ENCODE measurements at places on chromosomes 2 and 18.
A peak's percentile ranks its signal among the peaks of the same experiment; 100 is the strongest.

GRCh38 chr2:148042219-148042618 lies 21.3 kb downstream of the MBD5 start:
- no peak for DNase-seq

- DNase-seq: no peak
These were observed 47.4 kb upstream of the RMDN2 start for GRCh38 chr2:37877457-37878315.

- DNase-seq: no peak
These were observed 48.9 kb upstream of the HPCAL1 start for GRCh38 chr2:10253596-10254372.

DNA sequence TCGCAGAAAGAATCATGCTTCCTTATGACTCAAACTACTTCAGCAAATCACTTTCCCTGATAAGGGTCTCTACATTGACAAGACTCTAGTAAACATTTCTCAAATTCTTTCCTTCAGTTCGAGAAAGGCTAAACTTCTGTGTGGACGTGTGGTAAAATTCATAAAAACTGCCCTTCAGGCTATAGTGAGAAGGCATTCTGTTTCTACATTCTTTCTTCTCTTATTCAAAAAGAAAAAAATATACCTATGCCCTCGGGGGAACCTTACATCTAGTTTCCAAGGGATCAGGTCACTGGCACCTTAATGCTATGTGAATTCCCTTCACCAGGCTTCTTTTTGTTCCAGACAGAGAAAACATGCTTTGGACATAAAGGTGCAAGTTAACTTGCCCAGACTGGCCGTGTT lies 4.9 kb downstream of the VIT start:
- DNase-seq: no peak

- DNase-seq: no peak
These were observed 4.3 kb upstream of the HAAO start for GRCh38 chr2:42796427-42797248.

DNA sequence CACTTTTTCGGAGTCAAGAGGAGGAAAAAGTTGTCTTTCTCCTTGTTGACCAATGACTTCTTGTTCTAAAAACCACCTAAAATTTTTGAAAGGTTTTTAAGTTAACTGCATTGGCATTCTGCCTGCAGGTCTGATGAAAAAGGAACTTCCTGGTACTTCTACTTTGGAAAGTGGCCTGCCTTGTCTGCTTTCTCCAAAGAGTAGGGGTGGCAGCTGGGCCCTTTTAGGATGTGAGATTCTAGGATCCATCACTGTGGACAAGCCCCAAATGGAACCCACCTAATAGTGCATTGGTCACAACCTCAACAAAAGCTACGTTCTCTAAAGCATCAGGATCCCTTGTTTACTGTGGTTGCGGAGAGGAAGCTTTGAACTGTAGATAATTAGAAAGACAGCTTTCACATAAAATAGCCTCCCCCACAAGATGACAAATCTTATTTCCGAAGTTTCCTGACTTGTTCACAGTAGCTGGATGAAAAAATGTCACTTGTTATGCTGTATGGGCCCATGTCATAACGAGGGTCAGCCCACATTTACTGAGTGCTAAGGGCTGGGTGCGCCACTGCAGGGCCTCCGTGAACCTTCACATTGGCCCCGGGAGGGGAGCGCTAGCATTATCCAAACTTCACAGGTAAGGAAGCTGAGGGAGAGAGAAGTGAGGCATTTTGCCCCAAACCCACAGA lies 17.4 kb downstream of the ASPRV1 start:
- no peak for DNase-seq

- peak; percentile 67 for DNase-seq
These were observed 1.2 kb downstream of the GYPC start for GRCh38 chr2:126657148-126657635.

DNA sequence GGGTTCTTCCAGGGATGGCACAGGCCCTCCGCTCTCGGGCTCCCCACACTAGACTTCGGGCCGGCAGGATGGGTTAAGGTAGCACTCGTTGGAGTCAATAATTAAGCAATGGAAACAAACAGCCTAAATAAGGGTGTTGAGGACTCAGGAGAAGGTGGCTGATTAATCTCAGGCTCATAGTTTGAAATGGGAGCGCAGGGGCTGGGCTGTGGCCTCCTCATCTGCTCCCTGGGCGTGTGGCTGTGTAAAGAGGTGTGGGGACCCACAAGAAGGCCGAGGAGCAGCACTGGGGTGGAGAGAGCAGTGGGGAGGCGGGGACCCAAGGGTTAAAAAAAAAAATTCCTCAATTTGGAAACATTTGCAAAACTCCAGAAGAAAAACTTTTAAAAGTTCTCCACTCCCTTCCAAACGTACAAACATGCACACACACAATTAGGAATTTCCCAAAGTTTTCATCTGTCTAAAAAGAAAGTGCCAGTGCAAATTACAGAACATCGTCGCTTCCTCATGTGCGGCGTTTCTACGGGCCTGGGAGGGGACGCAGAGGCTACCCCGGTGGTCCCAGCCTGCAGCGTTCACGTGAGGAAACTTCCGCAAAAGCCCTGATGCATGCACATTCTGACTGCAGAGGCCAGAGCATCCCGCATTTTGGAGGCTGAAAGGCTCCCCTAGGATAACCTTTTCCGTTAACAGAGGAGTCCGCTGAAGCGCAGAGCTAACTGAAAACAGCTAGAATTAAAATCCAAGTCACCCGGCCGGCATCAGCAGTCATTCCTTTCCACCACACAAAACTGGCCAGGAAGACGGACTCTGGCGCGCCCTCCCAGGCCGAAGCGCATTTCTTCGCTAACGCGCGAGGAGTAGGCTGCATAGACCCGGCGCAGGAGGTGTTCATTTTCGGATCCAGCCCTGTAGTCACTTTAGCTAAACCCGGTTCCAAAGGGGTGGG lies 1.0 kb upstream of the TUBB6 start:
- DNase-seq: no peak

DNA sequence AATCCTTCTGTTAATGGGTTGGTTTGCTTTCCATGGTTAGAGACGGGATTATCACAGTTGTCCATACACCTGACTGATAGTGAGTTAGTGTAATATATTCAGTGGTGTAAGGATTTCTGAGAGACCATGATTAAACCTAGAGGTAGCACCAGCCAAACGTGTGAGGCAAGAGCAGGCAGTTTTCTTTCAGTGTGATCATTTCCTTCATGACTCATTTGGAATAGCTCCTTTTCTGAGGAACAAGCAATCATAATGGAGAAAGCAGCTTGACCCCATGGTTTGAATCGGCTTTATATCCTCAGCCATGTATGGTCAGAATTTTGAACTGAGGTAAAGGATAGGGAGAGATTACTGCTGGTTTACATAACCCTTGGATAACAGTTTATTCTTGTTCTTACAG lies 2.9 kb downstream of the MXD1 start:
- no peak for DNase-seq

- no peak for DNase-seq
These were observed 89.8 kb downstream of the PKP4 start for GRCh38 chr2:158546412-158547144.

DNA sequence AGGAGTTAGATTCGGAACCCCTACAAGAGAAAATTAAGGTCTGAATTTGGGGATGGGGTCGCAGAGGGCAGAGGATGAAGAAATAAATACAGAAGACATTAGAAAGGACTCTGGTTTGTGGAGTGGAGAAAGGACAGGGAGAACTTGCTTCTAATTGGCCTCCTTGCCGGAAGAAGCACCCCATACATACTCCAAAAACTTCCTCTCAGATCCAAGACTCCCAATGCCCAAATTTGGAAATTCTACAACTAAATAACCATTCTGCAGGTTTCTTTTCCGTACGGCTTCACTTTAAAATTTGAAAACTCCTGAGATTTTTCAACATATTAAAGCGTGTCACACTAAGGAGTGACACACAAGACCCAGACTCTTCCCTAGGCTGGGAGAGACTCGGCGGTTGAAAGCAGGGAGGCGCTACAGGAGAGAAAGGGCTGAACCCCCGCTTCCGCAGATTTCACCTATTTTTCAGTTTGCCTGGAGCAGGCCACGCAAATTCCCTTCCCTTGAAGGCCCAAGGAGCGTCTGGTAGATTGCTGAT lies 478 bp downstream of the CLHC1 start:
- DNase-seq: no peak

- no peak for DNase-seq
These were observed 32.4 kb upstream of the EPG5 start for GRCh38 chr18:45999536-45999935.

DNA sequence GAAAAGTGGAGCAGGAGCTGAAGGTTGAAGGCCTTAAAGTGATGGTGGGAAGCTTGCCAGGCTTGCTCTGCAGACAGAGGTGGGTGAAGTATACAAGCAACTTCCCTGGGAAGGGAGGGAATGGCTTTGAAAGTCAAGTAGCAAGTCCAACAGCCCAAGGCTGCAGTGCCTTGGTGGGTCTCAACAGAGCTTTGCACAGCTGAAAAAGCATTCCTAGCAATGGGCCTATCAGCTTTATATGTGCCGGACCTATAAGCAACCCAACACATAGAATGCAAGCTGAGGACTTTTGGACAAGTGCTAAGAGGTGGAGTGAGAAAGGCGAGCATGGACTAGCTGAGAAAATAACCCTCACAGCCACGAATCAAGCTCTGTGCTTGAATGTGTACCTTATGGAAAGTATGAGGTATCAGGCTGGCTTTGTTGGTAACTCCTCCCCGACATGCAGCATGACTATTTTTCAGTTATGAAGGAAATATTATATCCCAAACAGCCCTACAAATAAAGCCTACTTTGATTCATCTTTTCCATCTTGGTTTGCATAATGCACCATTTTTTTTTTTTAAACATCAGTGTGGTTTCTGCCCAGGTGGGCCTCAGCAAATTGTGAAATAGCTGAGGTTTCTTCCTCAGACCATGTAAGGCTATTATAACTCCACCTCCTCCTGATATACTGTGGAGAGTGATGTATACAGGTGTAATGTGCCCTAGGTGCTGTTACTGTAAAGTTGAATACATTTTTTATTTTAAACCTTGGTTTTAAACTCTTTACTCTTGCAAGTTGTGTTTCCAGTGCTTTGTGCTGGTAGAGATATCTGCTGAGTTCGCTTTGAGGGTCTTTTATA lies 241.4 kb upstream of the CXCR4 start:
- DNase-seq: no peak

DNA sequence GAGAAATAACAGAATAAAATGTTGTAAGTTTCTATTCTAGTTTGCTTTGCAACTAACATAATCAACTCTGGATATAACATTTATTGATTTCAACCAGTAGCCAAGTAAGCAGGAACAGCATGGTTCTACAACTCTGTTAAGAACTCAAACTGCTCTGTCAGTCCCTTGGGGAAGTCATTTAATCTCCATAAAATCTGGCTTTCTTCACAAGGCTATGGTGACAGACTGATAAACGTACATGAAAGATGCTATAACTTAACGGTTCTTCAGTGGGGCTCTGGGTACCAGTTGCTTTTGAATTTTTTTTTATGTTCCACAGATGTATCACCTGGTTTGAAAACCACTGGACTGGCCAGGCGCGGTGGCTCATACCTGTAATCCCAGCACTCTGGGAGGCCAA lies 10.3 kb downstream of the PSME4 start:
- no peak for DNase-seq

GRCh38 chr2:44997963-44998362 lies 11.3 kb downstream of the SIX2 start:
- DNase-seq: no peak

DNA sequence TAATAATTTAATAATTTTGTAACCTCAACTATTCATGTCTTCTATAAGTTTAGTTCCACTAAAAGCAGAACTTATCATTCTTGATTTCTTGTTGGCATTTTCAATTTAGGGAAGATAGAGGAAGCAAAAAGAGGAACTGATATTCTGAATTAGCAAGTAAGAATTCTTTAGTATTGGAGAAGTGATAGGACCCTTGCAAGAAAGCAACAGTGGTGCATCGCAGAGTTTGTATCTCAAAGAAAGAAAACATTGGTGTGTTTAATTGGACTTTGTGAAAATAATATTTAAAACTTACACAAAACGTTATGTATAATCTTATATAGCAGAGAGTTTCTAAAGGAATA lies 36.5 kb upstream of the TNFRSF11A start:
- DNase-seq: no peak

GRCh38 chr2:236105955-236106607 lies 62.1 kb downstream of the GBX2 start:
- no peak for DNase-seq

DNA sequence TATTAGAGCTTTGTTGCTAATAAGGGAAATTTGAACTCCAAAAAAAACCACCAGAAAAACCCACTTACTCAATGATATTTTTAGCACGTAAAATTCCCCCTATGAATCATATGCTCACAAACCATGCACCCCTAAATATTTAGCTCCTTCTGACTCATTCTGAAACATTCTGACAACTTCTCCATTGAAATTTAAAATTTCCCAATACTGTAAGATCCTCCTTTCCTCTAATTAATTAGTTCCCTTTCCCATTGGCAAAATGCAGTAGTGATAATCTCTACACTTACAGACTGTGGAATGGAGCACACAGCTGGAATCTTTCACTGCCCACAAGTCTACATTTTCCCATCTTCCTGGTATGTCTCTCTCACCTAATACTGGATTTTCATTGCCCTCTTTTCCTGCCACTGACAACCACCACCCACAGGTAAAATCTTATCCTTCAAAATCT lies 215.8 kb upstream of the ACVR2A start:
- DNase-seq: no peak

DNA sequence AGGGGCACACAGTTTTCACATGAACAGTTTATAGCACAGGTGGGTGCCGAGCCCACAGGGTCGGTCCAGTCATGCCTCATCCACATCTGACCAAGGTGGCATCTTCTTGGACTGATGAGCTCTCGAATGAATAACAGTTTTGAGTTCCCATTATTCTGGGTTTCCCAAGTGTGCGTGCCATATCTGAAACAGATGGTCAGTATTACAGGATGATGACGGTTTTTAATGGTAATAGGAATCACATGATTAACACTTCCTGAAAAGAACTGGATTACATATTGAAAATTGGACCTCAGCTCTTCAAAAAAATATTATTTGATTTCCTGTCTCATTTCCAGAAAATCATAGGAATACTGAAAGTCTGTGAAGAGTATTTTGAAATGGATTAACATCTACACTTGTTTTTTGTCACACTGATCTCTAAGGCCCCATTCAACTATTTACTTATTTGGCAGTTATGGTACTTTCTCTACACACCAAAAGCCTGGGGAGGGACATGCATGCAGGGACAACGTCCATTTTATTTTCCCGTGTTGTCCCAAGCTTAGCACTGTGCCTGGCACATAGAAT lies 22.2 kb upstream of the NAB1 start:
- no peak for DNase-seq

- no peak for DNase-seq
These were observed 67.7 kb downstream of the SLC8A1 start for GRCh38 chr2:40384233-40384632.

GRCh38 chr2:41355794-41356193 lies 692.0 kb upstream of the PKDCC start:
- no peak for DNase-seq
